ENCODE measurements at places on chromosomes 13 and 19. TPM values are rescaled to one million over a fixed set of nuclear protein-coding genes. Genes with fewer than 3 reads are reported as not detected.

APBA3 gene
- 0.35 TPM for polyA plus RNA-seq

ZNF235 gene
- polyA plus RNA-seq = 0.28 TPM

WDFY2 gene
- 7.4 TPM for polyA plus RNA-seq

SMAD9 gene
- polyA plus RNA-seq = 8.5 TPM

ZNF793 gene
- 29.9 TPM for polyA plus RNA-seq

ZNF497 gene
- polyA plus RNA-seq = 0.09 TPM

ZNF682 gene
- polyA plus RNA-seq = 31.9 TPM

CPT1C gene
- polyA plus RNA-seq = 90.8 TPM

CD22 gene
- 0.28 TPM for polyA plus RNA-seq

PABPC3 gene
- 0.21 TPM for polyA plus RNA-seq

KLF1 gene
- not detected for polyA plus RNA-seq

ZNF616 gene
- 3.1 TPM for polyA plus RNA-seq

NLRP5 gene
- not detected for polyA plus RNA-seq

JAK3 gene
- 0.19 TPM for polyA plus RNA-seq

OVOL3 gene
- polyA plus RNA-seq = not detected

PIBF1 gene
- polyA plus RNA-seq = 14.9 TPM

ZNF559 gene
- 19.0 TPM for polyA plus RNA-seq

GRK1 gene
- not detected for polyA plus RNA-seq

APC2 gene
- 1.2 TPM for polyA plus RNA-seq

PEG3 gene
- 78.4 TPM for polyA plus RNA-seq

CGB1 gene
- not detected for polyA plus RNA-seq

EDNRB gene
- polyA plus RNA-seq = 21.0 TPM

TNFRSF19 gene
- polyA plus RNA-seq = 1.0 TPM

IRGC gene
- polyA plus RNA-seq = not detected

TSSK6 gene
- not detected for polyA plus RNA-seq

RFPL4A gene
- polyA plus RNA-seq = not detected

IL12RB1 gene
- polyA plus RNA-seq = not detected

HSPB6 gene
- polyA plus RNA-seq = 0.50 TPM

SPATA13 gene
- polyA plus RNA-seq = 2.2 TPM

ZNF579 gene
- 0.36 TPM for polyA plus RNA-seq

OR7C1 gene
- polyA plus RNA-seq = 0.09 TPM

FGF14 gene
- 50.7 TPM for polyA plus RNA-seq
